ENCODE measurements at places on chromosomes 13 and 19. TPM values are rescaled to one million over a fixed set of nuclear protein-coding genes. Genes with fewer than 3 reads are reported as not detected.

SIAH3 gene
- 0.61 TPM for total RNA-seq

SELENOV gene
- total RNA-seq, result not detected

N4BP2L1 gene
- 35.8 TPM for total RNA-seq

KLK13 gene
- total RNA-seq, result not detected

OR7A5 gene
- not detected for total RNA-seq

POU2F2 gene
- total RNA-seq, result 73.4 TPM

KCNRG gene
- total RNA-seq, result 0.97 TPM

ONECUT3 gene
- not detected for total RNA-seq

EVI5L gene
- total RNA-seq, result 7.4 TPM

Data from naive thymus-derived CD4-positive, alpha-beta T cell (primary cell).